ENCODE measurements at places on chromosomes 4 and X.

- no peak for DNase-seq
These were observed 314.3 kb upstream of the CLNK start for GRCh38 chr4:10998846-10999245.

DNA sequence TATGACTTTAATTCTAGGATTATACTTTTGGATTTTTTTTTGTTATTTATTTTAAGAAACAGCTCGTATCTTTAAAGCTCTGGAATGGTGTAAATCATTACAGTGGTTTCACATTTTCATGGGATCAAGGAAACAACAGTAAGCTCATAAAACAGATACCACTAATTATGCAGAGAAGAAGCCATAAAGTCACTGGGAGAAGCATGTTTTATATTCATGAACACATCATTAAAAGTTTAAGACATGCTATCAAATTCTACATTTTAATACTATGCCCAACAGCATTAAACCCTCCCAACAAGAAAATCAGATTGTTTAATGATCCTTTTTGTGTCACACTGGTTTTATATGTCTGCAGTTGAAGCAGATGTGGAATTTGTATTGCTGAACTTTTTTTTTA is 149.9 kb downstream of the FBXO8 start:
- no peak for DNase-seq

DNA sequence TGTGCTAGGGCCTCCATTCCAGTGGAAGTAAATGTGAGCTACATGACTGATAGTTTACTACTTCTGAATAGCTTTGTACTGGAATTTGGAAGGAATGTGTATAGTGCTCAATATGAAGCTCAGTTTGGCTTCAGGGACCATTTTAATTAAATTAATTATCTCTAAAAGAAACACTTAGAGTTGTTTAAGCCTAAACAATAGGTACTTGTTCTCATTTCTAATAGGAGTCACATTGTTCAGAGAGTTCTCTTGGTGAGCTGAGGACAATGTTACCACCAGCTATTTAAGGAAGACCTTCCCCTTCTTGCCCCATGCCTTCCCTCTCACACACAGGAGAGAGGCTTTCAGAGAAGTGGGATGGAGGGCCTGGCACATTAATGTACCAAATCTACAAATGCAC is 78.3 kb downstream of the CHIC2 start:
- DNase-seq, result no peak

DNA sequence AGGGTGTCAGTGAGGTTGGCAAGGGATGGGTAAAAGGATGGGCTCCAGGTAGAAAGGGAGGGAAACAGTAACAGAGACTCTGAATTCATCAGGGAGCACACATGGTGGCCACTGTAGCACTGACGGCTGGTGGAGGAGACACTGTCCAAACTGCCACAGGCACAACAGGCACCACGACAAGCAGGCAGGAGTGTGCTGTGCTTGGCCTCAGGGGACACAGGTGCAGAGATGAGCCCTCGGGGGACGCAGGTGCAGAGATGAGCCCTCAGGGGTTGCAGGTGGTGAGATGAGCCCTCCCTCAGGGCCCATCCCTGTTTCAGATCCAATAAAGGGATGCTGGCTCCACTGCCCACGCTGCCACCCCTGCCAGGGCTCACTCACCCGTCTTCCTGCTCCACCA is 7.6 kb downstream of the PDE6B start:
- no peak for DNase-seq

DNA sequence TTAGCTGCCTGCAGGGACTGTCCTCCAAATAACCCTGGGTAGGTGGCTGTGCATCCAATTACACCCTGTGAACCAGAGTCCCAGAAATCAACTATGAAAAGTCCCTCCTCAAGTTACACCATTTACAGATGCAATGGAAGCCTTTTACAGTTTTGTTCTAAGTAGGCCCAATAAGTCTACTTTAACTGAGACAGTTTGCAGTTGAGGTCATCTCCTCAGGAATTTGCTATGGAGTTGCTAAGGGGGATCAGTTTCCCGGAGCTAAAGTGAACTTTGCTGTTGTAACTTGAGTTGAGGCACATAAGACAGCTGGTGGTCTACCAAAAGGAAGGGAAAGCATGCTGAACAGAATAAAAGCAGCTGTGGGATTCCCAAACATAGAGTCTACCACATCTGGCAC is 121.6 kb upstream of the STK26 start:
- DNase-seq, result no peak

GRCh38 chrX:46978341-46979291 is 66.4 kb downstream of the JADE3 start:
- peak; percentile 29 for DNase-seq
